Jurkat, Clone E6-1 (cell line): ENCODE measurements at places on chromosomes 3 and 15.

GRCh38 chr3:17949101-17949500, 206.7 kb upstream of the TBC1D5 start:
- no peak for DNase-seq

DNA sequence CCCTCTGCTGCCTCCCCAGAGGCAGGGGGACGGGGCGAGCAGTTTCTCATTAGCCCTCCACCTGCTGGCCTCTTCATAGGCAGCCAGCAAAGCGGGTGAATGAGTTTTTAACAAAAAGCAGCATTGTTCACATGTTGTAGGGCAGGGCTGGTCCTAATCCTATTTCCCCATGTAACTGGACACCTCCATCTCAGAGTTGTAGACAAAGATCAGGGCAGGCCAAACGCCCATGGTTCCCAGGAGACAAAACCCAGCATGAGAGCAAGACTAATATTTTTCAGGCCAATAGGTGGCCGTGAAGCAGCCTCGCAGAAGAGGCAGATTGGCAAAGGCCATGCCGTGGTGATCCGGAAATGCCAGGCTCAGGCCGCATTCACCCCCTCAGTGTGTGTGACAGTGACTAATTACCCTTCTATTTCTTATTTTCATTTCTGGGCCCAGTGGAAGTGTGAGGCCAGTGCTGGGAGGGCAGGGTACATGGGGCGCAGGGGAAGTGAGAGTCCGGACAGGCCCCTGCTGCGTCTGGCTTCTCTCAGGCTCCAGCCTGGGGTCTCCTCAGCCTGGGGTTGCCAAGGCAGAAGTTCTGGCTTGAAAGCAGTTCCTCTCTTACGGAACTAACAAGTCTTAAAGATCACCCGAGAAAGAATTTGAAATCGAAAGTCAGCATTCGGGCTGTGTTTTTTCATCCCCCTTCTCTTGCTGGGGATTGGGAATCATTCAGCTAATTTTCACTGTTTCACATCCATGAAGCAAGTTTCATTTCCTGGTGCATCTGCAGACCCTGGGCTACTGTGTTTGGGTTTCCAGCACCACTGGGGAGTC, 64.8 kb downstream of the BOC start:
- DNase-seq, result no peak

DNA sequence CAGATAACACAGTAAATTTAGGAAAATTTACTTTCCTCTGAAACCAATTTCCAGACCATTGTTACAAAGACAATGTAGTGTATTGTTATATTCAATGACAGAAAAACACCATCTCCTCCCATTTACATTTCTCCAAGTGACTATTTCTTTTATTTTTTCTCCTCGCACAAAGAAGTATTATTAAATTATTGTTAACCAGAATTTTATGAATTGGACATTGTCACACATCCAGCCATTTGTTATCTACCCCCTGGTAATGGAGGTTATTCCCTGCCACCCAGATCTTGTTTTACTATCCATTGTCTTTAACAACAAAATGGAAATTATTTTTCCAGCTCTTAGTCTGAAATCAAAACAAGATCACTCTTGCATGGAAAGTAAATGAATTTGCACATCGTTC, 511.3 kb downstream of the FGF12 start:
- DNase-seq, result no peak

- DNase-seq, result no peak
Measured at GRCh38 chr3:173354124-173354523, 43.4 kb upstream of the NLGN1 start.

GRCh38 chr3:80688814-80689213, 921.0 kb upstream of the ROBO1 start:
- DNase-seq, result no peak

DNA sequence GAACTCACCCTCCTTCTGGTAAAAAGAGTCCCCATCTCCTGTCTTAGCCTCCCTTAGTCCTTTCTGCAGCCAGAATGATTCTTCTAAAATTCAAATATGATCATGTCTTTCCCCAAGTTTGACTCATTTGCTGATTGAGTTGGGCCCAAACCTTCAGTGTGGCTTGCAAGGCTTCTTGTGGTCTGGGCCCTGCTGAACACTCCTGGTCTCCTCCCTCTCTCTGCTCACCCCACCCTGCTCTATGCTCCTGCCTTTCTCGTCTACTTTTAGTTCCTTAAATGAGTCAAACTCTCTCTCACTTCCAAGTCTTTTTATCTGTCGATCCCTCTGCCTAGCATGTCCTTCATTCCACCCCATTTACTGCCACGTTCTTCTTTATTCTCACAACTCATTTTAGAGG, 72.6 kb downstream of the CCR1 start:
- DNase-seq, result no peak

GRCh38 chr3:125965505-125965904, 3.5 kb upstream of the ROPN1B start:
- DNase-seq, result no peak
